ENCODE measurements at places on chromosomes 2 and 18.

GRCh38 chr2:228902176-228902575 lies 368.9 kb downstream of the PID1 start:
- no peak for DNase-seq

- no peak for DNase-seq
Measured at GRCh38 chr2:88853403-88853790, 161.9 kb downstream of the RPIA start.

DNA sequence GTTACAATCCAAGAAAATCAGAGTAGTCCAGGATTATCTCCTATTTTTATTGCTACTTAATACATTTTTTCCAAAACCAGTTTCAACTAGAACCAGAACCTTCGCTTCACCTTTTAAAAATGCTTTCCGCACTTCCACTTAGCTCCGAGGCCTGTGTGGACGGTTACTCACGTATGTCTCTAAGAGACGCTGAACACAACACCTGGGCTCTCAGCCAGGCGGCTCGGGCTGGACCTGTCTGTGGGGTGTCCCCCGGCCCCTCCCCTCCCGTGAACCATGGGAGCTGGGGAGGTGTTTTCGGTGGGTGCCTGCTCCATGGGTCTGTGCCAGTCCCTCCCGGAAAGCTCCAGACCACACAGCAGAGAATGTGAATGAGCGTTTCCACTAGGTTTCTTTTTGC lies 223.8 kb downstream of the GLI2 start:
- peak; percentile 70 for DNase-seq

DNA sequence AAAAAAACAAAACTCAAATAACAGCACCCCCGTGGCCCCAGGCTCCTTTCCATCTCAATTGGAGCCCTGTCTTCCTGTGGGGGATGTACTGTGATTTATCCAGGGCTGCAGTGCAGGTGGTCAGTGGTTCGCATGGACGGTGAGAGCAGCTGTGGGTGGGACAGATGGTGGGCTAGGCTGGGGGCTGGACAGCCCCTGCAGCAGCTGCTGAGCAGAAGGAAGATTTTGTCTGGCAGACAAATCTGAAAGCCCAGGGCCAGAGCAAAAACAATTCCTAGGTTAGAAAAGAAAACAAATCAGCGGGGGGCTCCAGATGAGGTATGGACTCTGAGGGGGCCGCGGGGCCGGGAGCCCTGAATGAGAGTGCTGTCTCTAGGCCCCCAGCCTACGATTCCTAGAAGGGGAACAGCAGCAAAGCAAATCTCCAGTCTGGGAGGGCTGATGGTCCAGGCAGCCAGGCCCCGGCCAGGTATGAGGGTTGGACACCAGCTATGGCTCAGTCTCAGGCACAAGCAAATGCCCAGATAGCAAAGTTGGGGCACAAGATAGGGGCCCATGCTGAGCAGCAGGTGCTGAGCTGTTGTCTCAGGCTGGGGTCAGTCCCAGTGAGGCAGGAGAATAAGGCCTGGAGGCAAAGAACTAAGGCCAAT lies 45.4 kb downstream of the SOWAHC start:
- DNase-seq = no peak

DNA sequence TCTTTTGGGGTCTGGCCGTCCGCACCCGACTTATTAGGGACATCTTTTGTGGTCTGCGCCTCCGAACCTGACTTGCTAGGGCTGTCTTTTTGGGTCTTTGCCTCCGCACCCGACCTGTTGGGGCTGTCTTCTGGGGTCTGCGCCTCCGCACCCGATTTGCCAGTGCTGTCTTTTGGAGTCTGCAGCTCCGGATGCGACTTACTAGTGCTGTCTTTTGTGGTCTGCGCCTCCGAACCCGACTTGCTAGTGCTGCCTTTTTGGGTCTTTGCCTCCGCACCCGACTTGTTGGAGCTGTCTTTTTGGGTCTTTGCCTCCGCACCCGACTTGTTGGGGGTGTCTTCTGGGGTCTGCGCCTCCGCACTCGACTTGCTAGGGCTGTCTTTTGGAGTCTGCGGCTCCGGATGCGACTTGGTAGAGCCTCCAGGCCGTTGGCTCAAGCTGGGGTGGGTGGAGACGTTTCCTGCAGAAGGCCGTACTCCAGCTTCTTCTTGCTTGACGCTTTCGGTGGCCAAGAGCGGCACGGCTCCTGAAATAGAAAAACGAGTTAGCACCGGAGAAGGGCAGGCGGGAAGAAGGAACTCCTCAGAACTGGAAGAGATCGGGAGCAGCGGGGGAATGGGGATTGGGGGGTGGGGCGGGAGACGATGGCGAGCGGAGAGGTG lies 498 bp downstream of the TGOLN2 start:
- DNase-seq = peak; percentile 46

- no peak for DNase-seq
Measured at GRCh38 chr2:14270036-14270582, 362.4 kb upstream of the LRATD1 start.

- DNase-seq = no peak
Measured at GRCh38 chr18:1544016-1544415, 639.3 kb downstream of the ADCYAP1 start.

DNA sequence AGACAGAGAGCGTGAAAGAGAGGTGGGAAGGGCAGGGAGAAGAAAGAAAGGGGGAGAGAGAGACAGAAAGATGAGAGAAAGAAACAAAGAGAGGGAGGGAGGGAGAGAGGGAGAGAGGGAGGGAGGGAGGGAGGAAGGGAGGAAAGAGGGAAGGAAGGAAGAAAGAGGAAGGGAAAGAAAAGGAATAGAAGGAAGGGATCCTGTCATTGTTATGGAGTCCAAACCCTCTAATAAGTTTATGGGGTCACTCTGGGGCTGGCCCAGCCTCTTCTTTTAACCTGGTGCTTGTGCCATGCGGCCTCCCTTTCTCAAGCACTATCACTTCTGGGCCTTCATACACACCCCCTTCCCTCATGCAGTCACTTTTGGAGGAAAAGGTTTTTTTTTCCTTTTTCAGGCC lies 58.5 kb downstream of the FAM161A start:
- DNase-seq = no peak

DNA sequence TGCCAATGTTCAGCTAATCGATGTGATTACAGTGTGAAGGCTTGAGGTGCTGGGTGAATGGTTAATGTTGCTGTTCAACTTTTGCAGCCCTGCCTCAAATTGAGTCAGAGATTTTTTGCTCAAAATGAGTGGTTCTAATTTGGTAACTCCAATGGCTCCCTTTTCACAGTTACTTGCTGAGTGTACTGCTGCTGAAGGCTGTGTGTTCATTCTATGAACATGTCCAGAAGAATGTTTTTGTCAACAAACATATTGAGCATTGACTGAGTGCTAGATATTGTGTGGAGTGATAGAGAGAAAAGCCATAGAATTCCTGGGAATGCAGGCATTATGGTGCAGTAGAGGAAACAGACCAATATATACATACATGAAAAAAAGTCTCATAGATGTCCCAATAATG lies 39.0 kb upstream of the TCF4 start:
- no peak for DNase-seq

DNA sequence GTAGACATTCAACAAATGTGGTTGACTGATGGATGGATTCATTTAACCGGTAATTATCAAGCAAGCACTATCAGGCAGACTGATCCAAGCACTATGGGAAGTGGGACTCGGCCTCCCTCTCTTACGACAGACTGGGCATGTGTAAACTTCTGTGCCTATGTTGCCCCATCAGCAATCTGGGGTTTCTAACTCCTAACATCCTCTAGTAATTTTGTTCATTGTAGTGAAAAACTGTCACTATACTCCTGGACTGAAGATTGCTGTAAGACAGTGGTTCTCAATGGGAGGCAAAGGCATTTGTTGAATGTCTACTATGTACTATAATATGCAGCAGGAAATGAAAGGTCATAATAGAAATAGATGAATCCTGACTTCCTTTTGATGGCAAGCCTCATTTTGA lies 51.2 kb upstream of the CREB1 start:
- no peak for DNase-seq

- peak; percentile 83 for DNase-seq
Measured at GRCh38 chr2:152718909-152719645, 657 bp downstream of the ARL6IP6 start.

GRCh38 chr2:150284116-150284515 lies 203.4 kb downstream of the RND3 start:
- no peak for DNase-seq

- no peak for DNase-seq
Measured at GRCh38 chr2:118856978-118857676, 9.7 kb upstream of the EN1 start.

- DNase-seq = peak; percentile 81
Measured at GRCh38 chr2:63862806-63863205, 21.1 kb downstream of the UGP2 start.

GRCh38 chr2:55200416-55200815 lies 31.7 kb downstream of the CLHC1 start:
- DNase-seq = no peak

DNA sequence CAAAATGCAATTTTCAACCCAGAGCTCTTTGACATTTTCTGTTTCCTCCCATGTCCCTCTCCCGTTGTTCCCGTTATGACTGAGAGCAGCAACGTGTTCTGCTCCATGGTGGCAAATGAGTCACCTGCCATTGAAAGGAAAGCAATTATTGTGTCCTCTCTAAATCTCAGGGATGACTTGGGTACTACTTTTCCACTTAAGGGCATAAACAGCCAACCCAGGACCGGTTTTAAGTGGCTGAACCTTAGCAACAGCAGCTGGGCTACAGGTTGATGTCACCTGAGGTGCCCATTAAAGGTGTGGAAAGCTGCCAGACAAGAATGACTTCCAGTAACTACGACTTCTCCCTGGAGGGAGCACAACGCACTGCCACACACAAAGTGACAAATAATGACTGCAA lies 236.8 kb downstream of the NCKAP5 start:
- no peak for DNase-seq

DNA sequence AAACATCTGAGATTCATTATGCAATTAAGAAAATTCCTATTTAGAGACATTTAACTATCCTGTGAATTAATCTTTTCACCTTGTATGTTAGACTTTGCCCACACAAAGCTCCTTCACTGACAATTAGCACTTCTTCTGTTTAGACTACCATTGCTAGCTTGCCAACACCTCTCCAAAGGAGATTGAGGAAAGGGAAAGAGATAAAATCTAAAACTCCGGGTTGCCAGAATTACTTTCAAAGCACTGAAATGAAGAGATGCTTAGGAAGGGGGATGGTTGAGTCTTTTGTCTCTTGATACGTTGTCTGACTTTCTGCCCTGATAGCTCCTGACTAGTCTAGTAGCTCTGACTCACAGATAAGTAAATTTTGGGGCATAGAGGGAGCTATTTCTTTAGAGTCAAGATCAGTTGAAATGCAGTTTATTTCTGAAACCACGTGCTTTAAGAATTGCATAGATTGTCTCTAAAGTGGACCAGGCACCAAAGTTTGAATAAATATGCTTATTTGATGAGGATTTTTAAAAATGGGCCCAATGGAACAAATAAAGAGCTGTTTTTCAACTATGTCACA lies 74.1 kb upstream of the DSEL start:
- peak; percentile 10 for DNase-seq

DNA sequence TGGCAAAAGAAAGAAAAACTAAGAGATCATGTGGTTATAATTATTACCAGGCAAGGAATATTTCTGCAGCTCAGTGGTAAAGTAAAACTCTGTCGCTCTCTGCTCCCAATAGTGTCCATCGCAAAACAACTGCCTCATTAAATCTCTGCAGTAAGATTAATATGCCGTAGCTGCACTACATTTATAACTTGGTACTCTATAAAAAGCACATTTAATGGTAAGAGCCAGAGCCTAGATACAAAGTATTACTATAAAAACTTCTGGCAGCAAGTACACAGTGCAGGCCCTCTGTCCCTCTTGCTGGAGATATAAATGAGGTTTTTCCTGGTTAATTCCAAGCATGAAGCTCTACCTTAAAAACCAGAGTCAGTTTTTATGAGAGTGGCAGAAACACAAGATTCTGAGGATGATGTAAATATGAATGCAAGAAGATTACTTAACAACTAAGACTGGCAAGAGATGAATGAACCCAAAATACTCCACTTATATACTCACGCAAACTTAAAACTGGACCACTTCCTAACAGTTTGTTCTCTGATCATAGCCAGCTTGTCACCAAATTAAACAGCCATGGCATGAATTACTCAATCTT lies 25.5 kb downstream of the ZNF521 start:
- no peak for DNase-seq

GRCh38 chr2:164756773-164757172 lies 84.8 kb downstream of the COBLL1 start:
- no peak for DNase-seq

DNA sequence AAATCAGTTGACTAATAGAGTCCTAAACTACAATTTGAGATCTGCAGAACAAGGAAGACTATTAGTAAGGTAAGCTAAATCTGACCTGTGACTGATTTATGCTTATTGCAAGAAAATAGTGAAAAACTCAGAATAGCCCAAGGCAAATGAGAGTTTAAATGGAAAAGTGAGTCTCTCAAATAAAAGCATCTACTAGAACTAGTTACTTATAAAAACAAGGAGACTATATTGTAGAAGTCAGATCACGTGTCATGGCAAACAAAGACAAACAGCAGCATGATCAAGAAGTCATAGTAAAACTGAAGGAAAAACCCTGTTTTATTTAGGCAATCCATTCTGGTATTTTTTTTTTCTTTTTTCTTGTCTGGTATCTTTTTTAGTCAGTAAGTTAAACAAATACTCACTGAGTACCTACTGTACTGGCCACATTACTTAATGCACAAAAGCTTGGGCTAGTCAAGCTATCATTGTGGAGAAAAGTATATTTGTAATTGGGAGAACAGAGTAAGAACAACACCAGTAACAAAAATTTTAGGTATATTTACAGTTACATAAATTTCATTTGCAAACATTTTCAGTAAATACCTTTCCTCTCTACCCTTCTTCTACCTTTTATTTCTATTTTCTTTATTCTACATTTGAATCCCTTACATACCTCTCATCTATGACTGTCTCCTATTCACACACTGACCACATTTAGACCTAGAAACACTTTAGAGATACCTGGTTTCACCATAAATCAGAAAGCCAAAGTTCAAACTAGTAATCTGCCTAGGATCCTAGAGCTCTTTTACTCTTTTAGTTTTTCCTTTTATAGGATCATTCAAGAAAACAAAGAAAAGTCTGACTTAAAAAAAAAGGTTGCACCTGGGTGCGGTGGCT lies 23.7 kb downstream of the CCDC88A start:
- no peak for DNase-seq

GRCh38 chr18:63157293-63158011 lies 162.1 kb downstream of the BCL2 start:
- no peak for DNase-seq

DNA sequence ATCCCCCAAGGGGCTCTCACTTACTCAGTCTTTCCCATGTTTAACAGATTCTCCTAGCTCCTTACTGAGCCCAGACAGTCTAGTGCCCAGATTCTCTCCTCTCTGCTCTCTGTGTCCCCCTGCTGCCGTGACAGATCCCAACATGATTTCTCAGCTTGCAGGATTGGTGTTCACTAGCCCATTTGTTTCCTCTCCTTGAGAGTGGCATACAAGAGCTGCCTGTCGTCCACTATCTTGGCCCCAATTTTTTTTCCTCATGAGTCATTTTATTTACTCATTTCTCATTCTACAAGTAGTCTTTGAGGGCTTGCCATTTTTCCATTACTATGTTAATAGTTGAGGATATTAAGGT lies 199.9 kb upstream of the FN1 start:
- DNase-seq = peak; percentile 72

GRCh38 chr2:85537600-85538506 lies 1.1 kb upstream of the MAT2A start:
- DNase-seq = no peak

GRCh38 chr2:181523756-181524155 lies 66.6 kb downstream of the ITGA4 start:
- peak; percentile 81 for DNase-seq

GRCh38 chr18:65287652-65288051 lies 463.2 kb upstream of the CDH7 start:
- DNase-seq = no peak

GRCh38 chr2:72572501-72572900 lies 253.3 kb downstream of the EXOC6B start:
- DNase-seq = no peak

GRCh38 chr2:117686699-117687098 lies 127.8 kb upstream of the DDX18 start:
- no peak for DNase-seq

Data from mammary epithelial cell (primary cell).